Esophagus squamous epithelium (tissue), 5 donors: ENCODE measurements at places on chromosomes 2 and 18.

GRCh38 chr18:49227001-49227380 lies 233.5 kb downstream of the DYM start:
- no peak for DNase-seq

DNA sequence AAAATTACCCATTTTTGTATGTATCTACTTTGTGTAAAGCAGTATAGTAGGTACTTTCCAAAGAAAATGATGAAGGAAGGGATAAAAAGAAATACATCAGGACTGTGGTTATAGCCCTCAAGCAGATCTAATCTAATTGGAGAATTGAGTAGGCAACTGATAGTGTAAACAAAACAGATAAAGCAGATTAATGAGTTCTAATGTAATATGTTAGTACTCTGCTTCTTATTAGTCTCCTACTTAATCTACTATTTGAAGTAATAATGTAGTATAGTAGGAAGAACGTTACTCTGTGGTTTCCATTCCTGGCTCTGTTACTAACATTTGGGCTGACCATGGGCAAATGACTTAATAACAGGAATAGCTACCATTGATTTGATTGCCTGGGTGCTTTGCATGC lies 250.7 kb downstream of the ARHGAP15 start:
- no peak for DNase-seq

DNA sequence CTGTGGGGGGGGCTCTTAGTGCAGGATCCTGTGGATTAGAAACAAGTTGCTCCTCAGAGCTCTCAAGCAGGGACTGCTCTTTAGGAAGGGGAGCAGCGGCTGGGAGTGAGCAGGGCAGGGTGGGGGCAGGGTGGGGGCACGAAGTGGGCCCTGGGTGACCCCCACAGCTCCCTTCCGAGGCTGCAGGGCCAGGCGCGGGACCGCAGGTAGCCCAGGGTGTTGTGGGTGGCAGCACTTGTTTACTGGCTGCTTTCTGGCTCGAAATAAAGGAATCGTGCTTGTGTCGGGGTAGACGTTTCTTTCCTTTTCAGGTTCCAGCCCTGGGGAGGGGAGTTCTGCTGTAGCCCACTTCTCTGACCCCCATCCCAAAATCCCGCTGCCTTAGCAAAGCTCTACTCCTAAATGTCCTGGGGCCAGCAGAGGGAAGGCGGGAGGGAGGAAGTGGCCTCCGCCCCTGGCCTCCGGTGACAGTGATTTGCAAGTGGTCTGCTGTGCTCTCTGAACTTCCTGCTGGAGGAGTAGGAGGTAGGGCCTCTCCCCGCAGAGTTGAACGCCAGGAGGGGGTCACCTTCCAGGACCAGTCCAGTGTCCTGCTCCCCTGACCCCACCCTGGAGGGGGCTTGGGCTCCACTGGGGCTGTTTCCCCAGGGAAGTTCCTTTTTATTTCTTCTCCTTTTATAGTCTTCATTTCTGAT lies 8.3 kb downstream of the NEU4 start:
- DNase-seq = no peak

- DNase-seq = no peak
These were observed 18.4 kb downstream of the ABI2 start for GRCh38 chr2:203346612-203347011.

DNA sequence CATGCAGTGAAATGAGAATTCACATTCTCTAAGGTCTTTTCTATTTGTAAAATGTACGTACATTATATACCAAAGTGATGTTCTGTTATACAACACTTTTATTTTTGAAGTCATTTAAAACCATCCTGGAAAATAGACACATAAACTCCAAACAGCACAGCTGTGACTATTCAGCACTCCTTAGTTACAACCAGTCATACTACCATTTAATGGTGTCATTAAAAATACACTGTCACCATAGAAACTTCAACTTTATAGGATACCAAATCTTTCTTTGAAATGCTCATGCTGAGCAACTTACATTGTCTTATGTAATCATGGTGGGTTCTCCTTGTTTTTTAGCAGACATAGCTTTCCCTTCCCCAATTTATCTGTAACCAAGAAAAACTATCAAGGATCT lies 85.3 kb downstream of the METTL4 start:
- no peak for DNase-seq

GRCh38 chr2:227323818-227324217 lies 1.2 kb upstream of the MFF start:
- no peak for DNase-seq

DNA sequence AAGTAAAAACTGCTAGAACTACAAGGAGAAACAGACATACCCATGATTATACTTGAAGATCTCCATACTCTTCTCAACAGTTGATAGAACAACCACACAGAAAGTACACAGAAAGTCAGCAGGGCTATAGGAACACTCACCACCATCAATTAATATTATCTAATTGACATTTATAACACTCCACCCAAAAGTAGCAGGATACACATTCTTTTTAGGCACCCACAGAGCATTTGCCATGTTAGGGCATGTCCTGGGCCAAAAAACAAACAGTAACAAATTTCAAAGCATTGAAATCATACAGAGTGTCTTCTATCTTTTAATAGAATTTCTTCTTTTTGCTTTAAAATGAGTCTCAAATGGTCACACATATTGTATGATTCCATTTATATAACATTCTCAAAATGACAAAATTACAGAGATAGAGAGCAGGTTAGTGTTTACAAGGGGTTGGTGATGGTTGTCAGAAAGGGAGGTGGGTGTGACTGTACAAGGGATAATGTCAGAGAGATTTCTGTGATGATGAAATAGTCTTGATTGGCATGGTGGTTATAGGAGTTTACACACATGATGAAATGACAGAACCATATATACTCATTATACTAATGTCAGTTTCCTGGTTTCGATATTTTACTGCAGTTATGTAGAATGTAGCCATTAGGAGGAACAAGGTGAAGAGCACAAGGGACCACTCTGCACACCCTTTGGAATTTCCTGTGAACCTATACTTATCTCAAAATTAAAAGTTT lies 82.8 kb downstream of the NCK2 start:
- no peak for DNase-seq

- DNase-seq = no peak
These were observed 141.8 kb upstream of the KLHL29 start for GRCh38 chr2:23243073-23243659.

GRCh38 chr2:23241121-23241520 lies 143.9 kb upstream of the KLHL29 start:
- no peak for DNase-seq

GRCh38 chr18:78731016-78731397 lies 248.6 kb upstream of the SALL3 start:
- DNase-seq = no peak
